ENCODE measurements at places on chromosomes 6 and 20.

DNA sequence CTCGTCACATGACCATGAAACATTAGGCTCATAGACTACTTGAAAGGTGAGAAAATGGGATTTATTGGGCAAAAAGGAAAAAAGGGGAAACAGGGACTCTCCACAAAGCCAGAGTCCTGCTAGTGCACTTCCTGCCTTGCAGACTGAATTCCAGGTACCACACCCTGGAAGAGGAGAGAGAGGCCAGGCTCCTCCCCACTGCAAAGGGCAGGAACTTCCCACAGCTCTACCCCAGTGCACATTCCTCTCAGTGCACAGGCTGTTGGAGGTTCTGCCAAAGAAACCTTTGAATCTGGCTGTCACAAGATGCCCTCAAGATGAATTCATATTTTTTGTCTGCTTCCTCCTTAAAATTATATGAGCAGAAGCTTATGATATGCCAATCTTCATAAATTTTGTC, 920.4 kb upstream of the GJE1 start:
- no peak for DNase-seq

DNA sequence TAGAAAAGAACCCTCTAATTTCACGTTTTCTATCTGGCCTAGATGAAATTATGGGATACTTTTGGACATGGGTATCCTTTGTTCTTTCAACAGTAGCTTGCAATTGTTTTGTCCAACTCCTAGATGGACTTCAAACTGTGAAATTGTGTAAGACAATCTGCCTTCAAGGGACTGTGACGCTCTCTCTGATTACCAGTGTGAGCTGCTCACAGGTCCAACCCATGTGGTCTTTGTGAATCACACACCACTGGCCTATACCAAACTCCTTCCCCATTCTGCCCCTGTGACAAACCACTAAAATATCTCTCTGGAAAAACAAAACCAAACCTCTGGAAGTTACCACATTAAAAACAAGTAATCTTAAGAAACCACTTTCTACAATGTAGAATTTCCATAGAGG, 59.5 kb downstream of the NINL start:
- DNase-seq, result peak; percentile 96

GRCh38 chr6:36780442-36781177, 58.6 kb downstream of the CPNE5 start:
- DNase-seq, result no peak

- DNase-seq, result no peak
These were observed 193.4 kb downstream of the BACH2 start for GRCh38 chr6:90103056-90103800.

GRCh38 chr6:28814032-28814976, 109.5 kb downstream of the TRIM27 start:
- DNase-seq, result no peak

DNA sequence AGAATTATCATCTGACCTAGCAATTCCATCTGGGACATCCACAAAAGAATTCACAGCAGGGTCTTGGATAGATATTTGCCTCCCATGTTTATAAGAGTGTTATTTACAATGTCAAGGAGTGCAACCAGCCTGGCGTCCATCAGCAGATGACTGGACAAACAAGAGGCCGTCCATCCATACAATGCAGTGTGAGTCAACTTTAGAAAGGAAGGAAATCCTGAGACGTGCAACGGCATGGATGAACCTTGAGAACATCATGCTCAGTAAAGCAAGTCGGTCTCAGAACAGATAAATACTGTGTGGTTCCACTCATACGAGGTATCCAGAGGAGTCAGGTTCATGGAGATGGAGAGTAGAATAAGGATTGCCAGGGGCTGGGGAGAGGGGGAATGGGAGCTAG, 46.4 kb downstream of the FOXF2 start:
- no peak for DNase-seq

GRCh38 chr6:3618642-3619041, 132.9 kb downstream of the PXDC1 start:
- no peak for DNase-seq

GRCh38 chr6:49453221-49453620, 9.8 kb downstream of the MMUT start:
- no peak for DNase-seq

DNA sequence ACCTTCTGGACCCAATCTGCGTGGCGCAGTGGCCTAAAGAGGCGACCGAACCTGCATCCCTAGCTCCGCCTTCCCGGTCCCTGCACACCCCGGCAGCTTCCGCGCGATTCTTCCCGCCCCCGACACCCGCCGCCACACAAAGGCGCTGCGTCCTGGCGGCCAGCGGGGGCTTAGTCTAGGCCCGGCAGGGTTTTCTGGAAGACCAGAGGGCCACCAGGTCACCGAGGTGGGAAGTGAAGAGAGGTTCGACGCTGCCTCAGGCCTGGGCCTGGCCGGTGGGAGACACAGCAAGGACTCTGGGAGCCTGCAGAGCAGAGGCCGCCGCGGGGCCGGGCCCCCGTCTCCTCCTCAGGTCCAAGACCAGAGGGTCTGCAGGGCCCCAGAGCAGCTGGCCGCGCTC, 154.9 kb downstream of the OR2B2 start:
- no peak for DNase-seq

GRCh38 chr6:132788658-132789395, 9.6 kb downstream of the SLC18B1 start:
- DNase-seq, result no peak

- DNase-seq, result no peak
These were observed 429.6 kb upstream of the JARID2 start for GRCh38 chr6:14816116-14816859.

GRCh38 chr20:57728762-57729161, 18.9 kb upstream of the PMEPA1 start:
- DNase-seq, result no peak

DNA sequence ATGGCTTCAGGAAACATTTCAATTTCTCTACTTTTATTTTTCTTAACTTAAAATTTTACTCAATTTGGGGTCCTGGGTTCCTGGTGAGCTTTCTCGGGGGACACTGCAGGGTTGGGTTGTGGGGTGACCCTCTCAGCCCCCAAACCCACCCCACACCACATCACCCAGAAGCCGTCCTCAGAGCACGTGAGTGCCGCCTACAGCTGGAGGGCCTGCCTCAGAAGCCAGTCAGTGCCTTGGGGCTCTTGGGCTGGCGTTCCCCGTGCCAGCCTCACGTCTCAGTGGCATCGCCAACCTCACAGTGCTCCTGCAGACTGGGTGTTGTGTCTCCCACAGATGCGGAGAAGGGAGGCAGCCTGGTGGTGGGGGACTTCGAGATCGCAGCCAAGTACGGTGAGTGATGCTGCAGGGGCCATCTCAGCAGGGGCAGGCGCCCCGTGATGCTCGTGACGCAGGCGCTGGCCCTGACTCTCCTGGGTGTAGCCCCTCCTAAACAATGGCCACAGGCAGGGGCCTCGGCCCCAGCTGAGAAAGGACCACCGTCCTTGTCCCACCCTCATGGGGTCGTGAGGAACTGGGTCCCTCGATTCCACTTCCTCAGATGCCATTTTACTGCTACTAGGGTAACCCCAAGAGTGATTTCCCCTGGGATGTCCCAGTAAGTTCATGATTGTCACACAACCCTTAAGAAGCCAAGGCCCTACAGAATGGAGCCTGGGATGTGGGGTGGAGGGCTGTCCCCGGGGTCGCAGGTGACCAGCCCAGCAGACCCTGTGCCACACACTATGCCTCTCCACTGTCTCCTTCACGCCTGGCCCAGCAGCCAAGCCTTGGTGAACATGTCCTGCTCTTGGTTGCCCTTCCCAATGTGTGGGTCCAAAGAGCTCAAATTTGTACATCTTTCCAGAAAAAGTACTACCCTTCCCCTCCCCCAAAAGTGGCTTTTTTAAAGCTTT, 23.8 kb upstream of the PYGB start:
- DNase-seq, result no peak

- no peak for DNase-seq
These were observed 5.2 kb downstream of the RBM38 start for GRCh38 chr20:57396212-57396983.

GRCh38 chr6:39181333-39181732, 47.9 kb downstream of the KCNK5 start:
- DNase-seq, result no peak

GRCh38 chr20:62776692-62777527, 19.4 kb upstream of the MRGBP start:
- no peak for DNase-seq

- DNase-seq, result no peak
These were observed 15.3 kb upstream of the BPIFB1 start for GRCh38 chr20:33267701-33268100.

GRCh38 chr6:159030168-159030567, 14.6 kb downstream of the TAGAP start:
- no peak for DNase-seq

DNA sequence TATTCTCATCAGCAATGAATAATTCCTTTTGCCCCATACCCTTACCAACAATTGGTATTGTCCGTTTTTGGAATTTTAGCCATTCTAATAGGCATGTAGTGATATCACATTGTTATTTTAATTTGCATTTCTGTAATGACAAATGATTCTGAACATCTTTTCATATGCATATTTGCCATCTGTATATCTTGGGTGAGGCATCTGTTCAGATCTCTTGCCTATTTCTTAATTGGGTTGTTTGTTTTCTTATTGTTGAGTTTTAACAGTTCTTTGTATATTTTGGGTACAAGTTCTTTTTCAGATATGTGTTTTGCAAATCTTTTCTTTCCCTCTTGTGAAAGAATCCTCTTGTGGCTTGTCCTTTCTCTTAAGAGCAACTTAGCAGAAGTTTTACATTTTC, 69.6 kb downstream of the ZNF292 start:
- no peak for DNase-seq

DNA sequence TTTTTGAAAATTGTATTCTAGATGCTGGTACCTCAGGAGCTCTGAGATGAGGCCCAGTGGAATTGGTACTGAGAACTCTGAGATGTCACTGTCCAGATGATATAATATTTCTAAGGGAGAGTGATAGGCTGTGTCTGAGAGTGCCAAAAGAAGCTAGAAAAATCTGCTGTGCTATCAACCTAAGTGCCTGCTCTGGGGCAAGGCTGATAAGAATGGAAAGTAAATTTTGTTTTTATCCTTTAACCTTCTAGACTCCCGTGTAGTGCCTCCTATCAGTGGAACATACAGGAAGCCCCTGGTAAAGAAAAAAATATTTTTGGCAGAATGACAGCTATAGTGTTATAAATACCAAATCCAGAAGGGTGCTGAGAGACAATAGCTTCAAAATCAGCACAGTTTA, 348.2 kb downstream of the TFAP2B start:
- DNase-seq, result no peak

- DNase-seq, result no peak
These were observed 57.7 kb upstream of the HFE start for GRCh38 chr6:26029570-26029856.

- no peak for DNase-seq
These were observed at the start of gene PRND for GRCh38 chr20:4721719-4722118. TSS of gene PRND (plus strand) at chr20:4721909. CDS start at chr20:4724552, 2,643 bp downstream.

- DNase-seq, result peak; percentile 60
These were observed 92.6 kb downstream of the UTRN start for GRCh38 chr6:144377586-144378210.

DNA sequence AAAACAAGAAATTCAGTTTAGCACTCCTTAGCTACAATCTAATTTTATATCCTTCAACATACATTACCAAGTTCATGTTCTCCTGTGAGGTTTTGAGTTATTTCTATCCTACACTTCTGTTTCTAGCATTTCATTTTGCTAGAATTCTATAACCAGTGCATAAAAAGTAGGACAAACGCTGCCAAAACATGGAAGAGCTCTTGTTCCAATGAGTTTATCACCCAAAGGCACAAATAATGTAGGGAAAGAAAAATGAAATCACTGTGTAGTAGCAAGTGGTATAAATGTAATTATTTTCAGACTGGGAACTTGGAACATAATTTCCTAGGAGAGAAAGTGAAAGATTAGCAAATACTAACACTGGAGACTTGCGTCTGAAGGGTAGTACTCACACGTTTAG, 413.3 kb upstream of the NRSN1 start:
- DNase-seq, result no peak

DNA sequence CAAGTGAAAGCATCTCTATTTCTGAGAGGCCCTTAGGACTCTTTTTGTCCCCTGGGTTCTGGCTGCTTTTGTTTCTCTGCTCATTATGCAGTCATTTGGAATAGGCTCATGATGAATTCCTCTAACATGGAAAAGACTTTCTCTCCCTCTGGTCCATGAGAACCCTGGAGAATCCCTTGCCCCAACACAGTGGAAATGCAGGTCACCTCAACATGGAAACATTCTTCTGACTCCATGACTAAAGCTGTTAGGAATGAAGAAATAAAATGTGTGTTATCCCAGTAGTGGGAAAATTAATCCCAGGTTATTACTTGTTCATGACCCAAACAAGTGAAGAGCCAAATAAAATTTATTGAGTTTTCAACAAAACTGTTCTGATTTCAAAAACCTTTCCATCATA, 458.6 kb downstream of the EPM2A start:
- no peak for DNase-seq

DNA sequence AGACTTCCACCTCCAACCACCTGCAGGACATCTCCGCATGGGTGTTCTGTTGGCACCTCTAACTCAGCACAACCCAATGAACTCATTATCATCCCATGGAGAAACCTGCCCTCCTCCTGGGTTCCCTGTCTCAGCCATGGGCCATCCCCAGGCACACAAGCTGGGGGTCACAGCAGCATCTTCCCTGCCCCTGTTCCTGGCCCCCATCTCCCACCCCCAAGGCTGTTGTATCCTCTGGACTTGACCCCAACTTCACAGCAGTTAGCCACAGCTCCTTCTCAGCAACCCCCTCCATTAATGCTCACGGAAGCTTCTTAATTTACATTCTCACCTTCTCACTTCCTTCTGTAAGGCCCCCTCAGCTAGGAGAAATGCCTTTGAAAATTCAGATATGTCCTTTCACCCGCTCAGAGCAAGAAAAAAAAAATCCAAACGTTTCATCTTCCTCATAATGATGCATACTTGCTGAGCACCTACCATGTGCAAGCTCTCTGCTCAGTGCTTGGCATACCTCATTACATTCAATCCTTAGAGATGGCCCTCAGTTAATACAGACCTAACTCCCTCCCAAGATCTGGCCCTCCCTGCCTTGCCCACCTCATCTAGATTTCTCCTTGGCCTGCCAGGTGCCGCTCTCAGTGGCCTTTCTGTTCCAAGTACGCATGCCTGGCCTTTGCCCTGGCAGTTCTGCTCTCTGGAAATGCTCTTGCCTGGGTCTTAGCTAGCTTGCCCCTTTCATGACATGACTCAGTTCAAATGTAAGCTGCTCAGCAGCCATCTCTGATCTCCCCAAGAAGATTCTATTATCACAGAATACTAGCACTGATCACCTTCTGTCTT, 2.5 kb upstream of the NELFCD start:
- DNase-seq, result no peak

DNA sequence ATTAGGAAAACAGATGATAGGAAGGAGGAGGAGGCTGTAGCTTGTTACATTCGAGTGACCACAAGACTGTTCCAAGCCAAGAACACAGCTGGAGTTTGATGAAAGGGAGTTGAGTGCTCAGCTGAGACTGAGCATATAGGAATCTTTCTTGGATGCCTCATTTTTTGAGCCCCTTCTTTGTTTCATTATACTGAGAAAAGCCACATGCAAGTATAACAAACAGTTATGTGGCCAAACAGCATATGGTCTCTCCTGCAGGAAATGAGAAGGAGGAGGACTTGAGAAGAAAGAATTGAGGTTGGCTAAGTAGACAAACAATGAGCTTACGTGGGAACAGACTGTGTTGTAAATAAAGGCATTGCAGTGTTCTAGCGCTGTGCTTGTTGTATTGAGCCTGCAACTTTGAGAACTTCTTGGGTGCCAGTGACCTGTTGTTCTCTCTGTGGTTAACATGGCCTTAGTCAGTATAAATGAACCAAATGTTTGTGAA, 78.3 kb downstream of the AKAP7 start:
- no peak for DNase-seq

Data from AG09309 (cell line).